Sciatic nerve (tissue), 2 donors: ENCODE measurements at places on chromosomes 6 and 20. TPM values are rescaled to one million over a fixed set of nuclear protein-coding genes. Genes with fewer than 3 reads are reported as not detected.

Gene SLC4A11
- total RNA-seq = 0.89 TPM

Gene MYB
- 0.22 TPM for total RNA-seq

Gene ZC2HC1B
- total RNA-seq = not detected

Gene CD24
- 3.3 TPM for total RNA-seq

Gene ZBTB24
- 9.9 TPM for total RNA-seq

Gene BNIP5
- total RNA-seq = not detected

Gene BIRC7
- 26.0 TPM for total RNA-seq

Gene TMC2
- total RNA-seq = 0.22 TPM

Gene HRH3
- not detected for total RNA-seq

Gene RBM24
- total RNA-seq = 3.1 TPM

Gene PI16
- total RNA-seq = 91.7 TPM

Gene SPATS1
- total RNA-seq = not detected

Gene ZMYND8
- total RNA-seq = 49.3 TPM

Gene CCN6
- 0.18 TPM for total RNA-seq

Gene FAM209B
- total RNA-seq = not detected

Gene FAM217A
- not detected for total RNA-seq

Gene MUC22
- total RNA-seq = not detected

Gene C20orf173
- not detected for total RNA-seq

Gene POM121L2
- not detected for total RNA-seq

Gene OPRM1
- not detected for total RNA-seq

Gene FGD2
- 19.7 TPM for total RNA-seq

Gene SLC17A2
- not detected for total RNA-seq

Gene BMP5
- 1.3 TPM for total RNA-seq

Gene CNKSR3
- 22.2 TPM for total RNA-seq

Gene XRN2
- 45.3 TPM for total RNA-seq
